ENCODE measurements at places on chromosomes 7 and 10.

DNA sequence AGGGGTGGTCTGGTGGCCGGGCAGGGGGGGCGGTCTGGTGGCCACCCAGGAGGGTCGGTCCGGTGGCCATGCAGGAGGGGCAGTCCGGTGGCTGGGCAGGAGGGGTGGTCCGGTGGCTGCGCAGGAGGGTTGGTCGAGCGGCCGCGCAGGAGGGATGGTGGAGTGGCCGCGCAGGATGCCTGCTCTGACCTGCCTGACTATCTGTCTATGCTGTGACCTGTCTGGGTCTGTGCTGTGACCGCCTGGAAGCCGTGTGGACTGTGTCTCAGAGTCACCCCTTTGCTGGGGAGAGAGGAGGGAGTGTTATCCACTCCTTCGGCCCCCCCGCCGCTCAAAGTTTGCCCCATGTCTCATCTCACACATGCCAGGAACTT, 113.2 kb downstream of the ACTR3B start:
- DNase-seq, result no peak

GRCh38 chr10:25047088-25047487, 30.7 kb downstream of the THNSL1 start:
- no peak for DNase-seq

DNA sequence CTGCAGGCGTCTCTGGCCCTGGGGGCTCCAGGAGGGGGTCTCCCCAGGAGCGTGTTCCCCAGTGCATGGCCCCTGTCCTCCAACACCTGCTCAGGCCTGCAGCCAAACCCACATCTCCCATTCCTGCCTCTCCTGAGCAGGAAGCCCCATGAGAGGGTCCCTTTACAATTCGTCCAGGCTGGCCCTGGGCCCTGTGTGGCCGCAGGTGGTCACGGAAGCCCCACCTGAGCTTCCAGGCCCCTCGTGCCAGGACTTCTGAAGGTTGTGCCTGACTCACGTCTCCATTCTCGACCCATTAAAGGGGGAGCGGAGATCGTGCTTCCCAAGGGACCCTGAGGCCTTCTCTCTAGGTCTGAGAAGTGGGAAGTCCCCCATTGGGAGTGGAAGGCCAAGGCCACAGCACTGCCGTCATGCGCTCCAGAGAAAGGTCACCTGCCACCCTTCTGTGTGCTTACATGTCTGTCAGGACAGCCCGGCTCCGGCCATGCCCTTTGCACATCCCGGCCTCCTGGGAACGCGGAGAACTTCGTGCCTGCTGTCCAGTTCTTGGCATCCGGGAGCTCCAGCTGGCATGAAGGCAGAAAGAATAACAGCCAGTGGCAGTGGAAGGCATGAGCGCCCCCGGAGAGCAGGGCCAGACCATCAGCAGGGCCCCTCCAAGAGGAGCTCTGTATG, 382.3 kb downstream of the DNAJB6 start:
- DNase-seq, result no peak

- DNase-seq, result no peak
These were observed 4.6 kb downstream of the AGMO start for GRCh38 chr7:15557186-15557585.

DNA sequence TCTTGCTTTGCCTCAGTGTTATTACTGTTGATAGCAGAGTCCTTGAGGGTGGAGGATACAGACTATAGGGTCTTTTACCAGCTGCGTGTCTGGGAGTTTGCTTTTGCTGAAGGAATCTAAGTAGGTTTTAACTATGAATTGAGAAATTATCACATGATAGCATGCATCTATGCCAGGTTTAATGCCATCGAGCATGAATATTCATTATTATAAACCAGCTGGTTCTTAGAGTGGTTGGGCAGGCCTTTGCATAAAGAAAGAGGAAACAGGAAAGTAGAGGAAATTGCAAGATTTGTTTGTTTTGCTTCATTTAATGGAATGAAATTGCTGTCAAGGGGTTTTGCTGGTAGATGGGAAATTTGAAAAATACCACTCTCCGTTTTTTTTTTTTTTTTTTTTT, 70.7 kb downstream of the PLPP4 start:
- DNase-seq, result no peak

DNA sequence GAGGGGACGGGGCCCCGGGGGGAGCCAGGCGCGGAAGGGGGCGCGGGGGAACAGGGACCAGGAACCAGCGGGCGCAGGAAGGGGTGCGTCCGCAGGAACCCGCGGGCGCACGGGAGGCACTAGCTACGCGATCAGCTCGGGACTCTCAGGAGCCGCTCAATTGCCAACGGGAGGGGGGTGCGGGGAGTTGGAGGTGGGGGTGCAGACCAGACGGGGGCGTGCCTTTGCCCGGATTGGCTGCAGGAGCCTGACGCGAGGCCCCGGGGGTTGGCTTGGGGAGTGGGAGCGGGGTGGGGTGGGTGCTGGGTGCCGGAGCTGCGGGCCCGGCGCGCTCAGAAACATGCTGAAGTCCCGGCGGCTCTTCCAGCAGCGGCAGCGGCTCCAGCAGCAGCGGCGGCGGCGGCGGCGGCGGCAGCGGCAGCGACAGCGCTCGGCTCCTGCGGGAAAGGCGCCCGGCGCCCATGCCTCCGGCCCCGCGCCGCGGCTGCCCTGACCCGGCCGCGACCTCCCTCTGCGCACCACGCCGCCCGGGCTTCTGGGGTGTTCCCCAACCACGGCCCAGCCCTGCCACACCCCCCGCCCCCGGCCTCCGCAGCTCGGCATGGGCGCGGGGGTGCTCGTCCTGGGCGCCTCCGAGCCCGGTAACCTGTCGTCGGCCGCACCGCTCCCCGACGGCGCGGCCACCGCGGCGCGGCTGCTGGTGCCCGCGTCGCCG, at the start of gene ADRB1:
Gene ADRB1, plus strand, starts transcription at position 335 of the 715 bp plus-strand sequence. Its CDS starts 267 bp downstream, at position 602.
- DNase-seq, result no peak

DNA sequence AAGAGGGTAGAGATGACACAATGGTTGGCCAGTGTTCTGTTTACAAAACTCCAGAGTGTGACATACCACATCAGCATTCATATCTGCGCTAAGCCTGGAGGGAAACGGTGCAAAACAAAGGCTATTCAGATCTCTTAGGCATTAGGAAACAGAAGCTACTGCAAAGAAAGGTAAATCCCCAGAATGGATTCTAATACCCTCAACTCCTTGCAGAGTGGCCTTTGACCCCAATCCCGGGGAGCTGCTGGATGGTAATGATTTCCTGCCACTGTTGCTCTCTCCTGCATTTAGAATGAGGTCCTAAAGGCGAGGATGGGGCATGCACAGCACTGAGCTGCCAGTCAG, 65.2 kb downstream of the AOAH start:
- DNase-seq, result peak; percentile 85

DNA sequence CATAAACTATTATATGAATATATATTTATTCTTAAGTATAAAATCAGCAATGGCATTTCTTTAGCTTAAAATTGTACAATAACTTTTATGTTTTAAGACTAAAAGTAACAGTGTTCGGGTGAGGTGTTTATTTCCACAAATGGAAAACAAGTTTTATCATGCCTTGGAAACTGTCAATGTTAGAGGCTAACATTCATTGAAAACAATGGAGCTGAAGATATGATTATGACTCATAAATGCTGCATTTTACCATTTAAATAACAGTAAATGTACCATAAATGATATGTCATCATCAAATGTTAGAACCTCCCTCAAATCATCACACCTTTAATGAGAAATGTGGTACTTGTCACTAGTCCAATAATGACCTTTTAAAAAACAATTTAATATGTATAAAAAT, 897.3 kb downstream of the PCDH15 start:
- DNase-seq, result no peak

DNA sequence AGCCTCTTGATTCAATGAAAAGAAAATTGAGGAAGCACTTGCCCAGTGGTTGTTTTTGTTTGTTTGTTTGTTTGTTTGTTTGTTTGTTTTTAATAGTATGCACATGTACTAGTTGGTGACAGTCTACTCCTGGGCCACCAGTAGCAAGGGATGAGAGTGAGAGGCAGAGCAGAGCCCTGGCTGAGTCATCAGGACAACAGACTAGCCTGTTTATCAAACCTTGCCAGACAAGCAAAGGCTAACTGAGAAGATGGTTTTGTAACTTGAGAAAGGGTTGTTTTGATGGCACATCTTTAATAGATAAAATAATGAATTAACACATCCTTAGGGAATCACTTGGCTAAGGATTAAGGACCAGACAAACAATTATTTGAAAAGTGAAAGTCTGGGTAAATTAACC, 78.1 kb downstream of the INHBA start:
- DNase-seq, result no peak

GRCh38 chr10:43383204-43383971, 12.0 kb downstream of the FXYD4 start:
- DNase-seq, result no peak

- no peak for DNase-seq
These were observed 26.6 kb downstream of the PHTF2 start for GRCh38 chr7:77825131-77825530.

DNA sequence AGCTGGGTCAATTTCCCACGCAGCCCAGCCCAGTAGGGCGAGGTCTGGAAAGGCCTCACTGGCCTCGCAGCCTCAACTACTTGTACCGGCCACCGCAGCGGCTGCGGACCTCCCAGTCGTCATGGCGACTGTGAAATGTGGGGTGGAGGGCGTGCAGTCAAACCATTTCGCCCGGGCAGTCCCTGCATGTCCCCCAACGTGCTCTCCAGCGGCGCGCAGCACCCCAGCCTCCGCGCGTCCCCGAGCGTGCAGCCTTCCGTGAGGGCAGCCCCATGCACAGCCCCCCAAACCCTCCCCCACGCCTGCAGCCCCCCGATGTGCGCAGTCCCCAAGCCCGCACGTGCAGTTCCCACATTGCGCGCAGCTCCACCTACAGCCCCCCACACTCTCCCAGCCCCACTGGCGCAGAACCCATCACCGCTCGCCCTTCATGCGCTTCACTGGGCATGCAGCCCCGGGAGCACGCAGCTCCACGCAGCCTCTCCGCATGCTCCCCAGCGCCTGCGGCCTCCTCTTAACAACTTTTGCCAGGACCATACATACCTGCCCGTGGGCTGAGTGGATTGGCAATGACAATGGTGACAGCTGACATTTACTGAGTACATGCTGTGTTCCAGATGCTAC, 34.5 kb upstream of the SFTPD start:
- no peak for DNase-seq

- no peak for DNase-seq
These were observed 115.7 kb upstream of the KMT2C start for GRCh38 chr7:152551304-152552036.

DNA sequence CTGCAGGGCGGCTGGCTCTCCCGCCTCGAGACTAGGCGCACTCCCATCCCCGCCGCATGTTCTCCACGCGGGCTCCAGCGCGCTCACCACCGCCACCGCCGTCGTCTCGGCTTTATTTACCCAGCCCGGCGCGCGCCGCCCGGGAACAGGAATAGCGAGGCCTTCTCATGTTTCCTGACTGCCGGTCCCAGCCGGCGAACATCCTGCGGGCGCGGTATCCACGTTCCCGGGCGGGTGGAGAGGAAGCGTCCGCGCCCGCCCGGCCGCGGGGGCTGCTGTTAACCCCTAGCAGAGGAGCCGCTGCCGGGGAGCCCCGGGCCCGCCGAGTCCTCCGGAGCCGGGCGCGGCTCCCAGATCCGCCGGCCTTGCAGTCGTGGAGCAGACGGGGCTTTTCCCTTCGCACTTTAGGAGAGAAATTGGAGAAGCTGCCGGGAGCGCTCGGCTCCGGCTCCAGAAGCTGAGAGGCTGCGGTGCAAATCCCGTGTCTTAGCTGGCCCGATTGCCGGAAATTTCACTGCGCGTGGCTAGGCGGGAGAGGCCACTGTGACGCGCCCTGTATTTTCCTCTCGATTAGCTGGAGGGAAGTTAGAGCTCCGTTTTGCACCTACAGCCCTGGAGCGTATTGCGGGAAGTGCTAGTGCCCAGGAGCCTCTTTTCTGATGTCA, at the start of gene MKX:
Gene MKX, minus strand, starts transcription at position 88 of the 665 bp plus-strand sequence. CDS start 2,404 bp downstream, outside the sequence.
- peak; percentile 51 for DNase-seq

GRCh38 chr7:82406937-82407336, 36.6 kb downstream of the CACNA2D1 start:
- DNase-seq, result no peak

DNA sequence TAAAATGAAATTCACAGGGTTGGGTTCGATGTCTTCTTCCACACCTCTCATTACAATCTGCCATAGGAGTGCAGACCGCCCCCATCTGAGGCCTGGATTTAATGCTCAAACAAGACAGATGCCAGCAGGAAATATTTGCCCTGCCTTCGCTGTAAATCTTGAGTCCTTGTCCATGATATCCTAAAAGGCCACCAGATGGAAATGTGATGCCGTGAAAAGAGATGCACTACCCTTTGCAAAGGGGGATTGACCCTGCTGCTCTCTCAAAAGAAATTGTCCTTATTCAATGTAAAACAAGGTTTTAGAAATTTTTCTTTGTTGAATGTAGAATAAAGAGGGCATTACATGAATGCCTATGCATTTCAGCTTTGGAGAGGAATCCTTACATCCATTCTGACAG, 37.5 kb downstream of the AGAP4 start:
- no peak for DNase-seq

- no peak for DNase-seq
These were observed 3.8 kb downstream of the NUDCD3 start for GRCh38 chr7:44486693-44487092.

GRCh38 chr7:17421941-17422340, 123.5 kb downstream of the AHR start:
- no peak for DNase-seq

DNA sequence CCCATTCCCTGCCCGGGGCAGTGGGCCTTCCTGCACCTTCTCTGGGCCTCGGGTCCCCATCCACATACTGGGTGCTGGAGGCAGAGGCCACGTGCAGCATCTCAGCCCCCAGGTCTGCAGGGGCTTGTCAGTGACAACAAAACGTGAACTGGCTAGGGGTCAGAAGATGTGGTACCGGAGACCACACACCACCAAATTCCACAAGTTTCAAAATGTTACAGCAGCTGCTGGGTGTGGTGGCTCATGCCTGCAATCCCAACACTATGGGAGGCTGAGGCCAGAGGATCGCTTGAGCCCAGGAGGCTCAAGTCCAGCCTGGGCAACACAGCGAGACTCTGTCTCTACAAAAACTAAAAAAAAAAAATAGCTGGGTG, 62.1 kb upstream of the DNAAF5 start:
- DNase-seq, result no peak

DNA sequence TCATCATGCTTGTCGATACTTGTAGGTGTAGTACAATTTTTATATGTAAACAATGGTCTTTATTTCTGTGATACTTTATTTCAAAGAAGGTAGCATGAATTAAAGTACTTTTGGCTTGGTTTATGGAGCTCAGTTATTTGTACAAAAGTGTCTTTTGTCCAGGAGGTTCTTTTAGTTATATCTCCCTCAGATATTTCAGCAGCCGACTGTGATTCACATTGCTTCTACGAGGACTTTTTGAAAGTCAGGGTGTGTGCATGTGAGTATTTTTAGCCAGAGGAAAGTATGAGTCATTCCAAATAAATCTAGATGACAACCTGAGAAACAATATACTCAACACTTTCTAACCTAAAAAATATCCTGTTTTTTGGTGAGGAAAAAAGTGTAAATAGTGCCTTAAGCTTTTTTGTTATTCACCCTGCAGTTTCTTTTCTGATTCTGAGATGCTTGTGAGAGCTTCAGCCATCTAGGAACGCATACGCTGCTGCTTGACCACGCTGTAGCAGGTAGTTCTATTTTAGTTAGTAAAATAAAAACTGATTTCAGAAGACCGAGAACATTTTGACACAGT, 595 bp upstream of the SUN1 start:
- peak; percentile 84 for DNase-seq

GRCh38 chr10:22693371-22693784, 21.0 kb downstream of the PIP4K2A start:
- DNase-seq, result no peak

- no peak for DNase-seq
These were observed 48.3 kb downstream of the TMEM270 start for GRCh38 chr7:73909051-73909941.

- DNase-seq, result peak; percentile 34
These were observed 69.3 kb downstream of the AP3M1 start for GRCh38 chr10:74081192-74081803.

All from trophoblast cell (in vitro differentiated cells and primary cell).